ENCODE measurements at places on chromosomes 11 and 22.

DNA sequence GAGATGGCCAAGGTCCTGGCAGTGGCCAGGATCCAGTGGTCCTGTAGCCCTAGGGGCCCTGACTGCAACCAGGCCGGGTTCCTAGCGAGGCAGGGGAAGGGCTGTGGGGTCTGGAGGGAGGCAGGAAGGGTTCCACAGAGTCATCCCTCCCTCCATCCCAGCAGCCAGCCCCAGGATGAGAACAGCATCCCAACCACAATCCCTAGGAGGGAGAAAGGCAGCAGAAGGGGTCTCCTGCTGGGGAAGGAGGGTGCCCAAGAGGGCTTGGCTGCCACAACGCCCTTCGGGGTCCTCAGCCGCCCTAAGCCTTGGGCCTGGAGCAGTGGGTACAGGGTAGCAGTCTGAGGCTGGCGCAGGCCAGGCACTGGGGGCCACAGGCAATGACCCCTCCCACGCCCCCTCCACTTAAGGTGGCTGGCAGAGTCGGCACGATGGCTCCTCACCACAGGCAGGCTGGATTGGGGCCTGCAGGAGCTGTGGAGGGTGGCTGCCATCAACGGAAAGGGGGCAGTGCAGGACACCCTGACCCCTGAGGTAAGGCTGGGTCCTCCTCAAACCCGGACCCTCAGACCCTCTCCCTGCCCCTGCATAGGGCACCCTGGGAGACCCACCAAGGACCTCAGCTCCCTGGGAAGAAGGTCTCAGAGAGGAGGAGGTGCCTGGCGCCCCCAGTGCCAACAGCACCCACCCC lies 7.2 kb downstream of the SLC22A12 start:
- DNase-seq: no peak

DNA sequence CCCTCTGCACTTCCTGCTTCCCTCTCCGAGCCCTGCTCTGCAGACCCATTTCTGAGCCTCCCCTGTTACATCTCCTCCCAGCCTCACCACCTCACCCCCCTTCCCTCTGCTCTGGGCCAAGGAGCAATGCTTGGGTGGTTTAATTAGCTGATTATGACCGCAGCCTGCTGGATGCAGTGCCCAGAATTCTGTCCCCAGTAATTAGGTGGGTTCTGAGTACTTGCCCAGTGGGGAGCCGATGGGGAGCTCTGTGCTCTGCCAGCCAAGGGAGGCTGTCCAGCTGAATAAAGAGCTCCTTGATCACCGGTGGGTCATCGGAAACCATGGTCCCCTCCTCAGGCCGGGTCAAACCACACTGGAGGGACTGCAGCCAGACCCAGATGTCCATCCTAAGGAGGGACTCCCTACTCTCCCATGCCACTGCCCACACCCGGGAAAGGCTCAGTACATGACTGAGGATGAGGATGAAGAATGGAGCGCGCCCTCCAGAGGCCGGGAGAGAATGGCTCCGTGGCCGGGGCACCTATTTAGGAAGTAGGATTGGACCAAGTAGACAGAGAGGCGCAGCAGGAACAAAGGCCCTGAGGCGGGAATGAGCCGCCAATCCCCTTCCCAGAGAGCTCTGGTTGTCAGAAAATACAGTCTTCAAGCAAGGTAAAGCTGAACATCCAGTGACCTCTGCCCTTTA lies 9.1 kb downstream of the ARRB1 start:
- DNase-seq: no peak

DNA sequence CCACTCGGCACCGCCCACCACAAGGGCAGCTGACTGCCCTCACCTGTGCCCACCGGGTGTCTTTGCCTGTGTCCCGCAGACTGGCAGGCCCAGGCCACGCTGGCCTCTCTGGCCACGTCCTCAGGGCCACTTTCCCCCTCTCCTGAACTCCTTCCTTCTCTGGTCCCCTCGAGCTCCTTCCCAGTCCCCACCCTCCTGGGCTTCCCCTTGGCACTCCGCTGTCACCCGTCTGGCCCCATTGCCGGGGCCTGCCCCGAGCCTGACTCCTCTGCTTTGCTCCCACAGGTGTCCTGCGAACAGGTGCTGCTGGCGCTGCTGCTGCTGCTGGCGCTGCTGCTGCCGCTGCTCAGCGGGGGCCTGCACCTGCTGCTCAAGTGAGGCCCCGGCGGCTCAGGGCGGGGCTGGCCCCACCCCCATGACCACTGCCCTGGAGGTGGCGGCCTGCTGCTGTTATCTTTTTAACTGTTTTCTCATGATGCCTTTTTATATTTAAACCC lies 14.2 kb downstream of the MCAT start:
- no peak for DNase-seq

GRCh38 chr11:69665669-69666068 lies 9.5 kb downstream of the LTO1 start:
- DNase-seq: no peak

GRCh38 chr22:23715806-23716375 lies 25.1 kb downstream of the RGL4 start:
- no peak for DNase-seq

DNA sequence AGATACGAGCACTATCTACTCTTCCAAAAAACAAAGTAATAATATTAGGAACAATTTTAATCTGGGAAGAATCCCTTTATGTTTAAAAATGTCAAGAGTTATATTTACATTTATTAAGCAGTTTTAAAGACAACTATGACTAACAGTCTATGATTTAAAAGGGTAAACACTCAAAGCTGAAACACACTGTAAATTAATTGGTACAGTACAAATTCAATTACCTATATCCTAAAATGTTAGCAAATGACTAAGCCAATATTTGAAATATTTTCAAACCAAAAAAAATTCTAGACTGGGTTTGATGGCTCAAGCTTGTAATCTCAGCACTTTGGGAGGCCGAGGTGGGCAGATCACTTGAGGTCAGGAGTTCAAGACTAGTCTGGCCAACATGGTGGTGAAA lies 36.0 kb upstream of the CHRNA10 start:
- no peak for DNase-seq

GRCh38 chr11:123493349-123494063 lies 63.4 kb downstream of the GRAMD1B start:
- DNase-seq: no peak

GRCh38 chr11:69912161-69912910 lies 93.1 kb upstream of the FGF3 start:
- DNase-seq: no peak

DNA sequence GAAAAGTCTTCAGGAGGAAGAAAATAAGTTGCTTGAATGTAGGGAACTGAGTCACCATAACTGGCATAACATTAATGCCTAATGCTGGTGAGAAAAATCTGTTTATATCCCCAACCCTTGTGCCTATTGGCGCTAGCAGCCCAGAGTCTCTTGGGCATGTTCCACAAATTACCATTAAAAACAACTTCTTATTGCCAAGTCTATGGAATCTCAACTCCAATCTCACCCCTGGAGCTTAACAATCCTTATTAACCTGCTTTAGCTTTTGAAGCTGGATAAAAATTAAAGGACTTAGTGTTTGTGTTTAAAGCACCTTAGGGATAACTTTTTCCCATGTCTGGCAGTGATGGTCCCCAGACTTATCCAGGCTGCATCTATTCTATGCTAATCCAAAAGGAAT lies 143.0 kb downstream of the APIP start:
- DNase-seq: no peak

DNA sequence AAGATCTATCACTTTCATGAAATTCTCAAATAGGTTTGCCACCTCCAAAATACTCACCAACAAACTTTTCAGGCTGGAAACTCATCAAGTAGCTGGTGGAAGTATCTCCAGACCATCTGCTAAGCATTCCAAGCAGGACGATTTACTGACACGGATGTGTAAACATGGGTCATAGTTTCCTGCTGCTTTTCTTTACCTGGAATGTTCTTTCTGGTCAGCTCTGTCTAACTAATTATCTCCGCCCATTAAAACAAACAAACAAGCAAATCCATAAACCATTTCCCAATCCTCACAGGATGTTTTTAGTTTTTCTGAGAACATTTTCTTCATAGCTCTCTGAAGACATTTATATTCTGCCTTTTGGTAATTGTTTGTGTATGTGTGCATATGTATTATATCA lies 397.0 kb downstream of the METTL15 start:
- no peak for DNase-seq

DNA sequence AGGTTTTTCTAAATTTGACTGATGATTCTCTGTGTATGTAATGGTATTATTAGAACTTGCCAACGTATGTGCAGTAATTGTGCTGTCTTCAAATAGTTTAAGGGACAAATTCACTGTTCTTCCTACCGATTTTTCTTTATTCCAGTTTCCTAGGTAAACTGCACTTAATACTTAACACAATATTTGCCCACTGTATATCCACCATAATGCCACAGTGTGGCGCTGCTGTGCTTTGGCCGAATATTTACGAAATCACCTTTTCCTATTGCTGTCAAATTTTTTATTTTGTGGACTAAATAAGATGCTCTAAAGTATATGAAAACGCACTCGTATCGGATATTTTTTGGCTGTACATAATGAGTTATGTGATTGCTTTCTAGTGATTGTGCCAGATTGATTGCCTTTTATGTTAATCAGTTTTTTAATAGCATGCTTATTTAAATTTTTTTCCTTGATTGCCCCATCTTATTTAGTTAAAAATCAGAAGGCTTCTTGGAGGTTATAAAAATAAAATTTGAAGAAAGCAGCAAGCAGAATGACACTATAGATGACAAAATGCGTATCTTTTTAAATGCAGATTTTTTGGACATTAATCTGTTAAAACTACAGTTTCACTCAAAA lies 10.5 kb downstream of the AASDHPPT start:
- peak; percentile 32 for DNase-seq

GRCh38 chr22:27774200-27774599 lies 27.4 kb downstream of the MN1 start:
- no peak for DNase-seq

DNA sequence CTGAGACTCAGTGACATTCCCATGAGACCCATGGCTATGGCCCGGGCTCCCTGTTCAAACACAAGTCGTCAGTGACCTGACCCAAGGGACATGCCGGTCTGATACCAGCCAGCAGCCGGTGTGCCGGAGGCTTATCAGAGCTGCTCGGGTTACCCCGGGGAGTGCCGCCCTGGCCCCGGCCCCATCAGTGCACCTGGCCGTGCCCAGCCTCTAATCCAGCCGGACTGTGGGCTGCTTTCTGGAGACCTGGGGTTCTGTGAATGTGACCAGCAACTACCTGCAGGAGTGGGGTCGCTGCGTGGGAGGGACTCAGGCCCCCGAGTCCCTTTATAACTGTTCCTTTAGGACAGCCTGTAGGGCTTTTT lies 52.7 kb downstream of the LINC01488 start:
- no peak for DNase-seq

DNA sequence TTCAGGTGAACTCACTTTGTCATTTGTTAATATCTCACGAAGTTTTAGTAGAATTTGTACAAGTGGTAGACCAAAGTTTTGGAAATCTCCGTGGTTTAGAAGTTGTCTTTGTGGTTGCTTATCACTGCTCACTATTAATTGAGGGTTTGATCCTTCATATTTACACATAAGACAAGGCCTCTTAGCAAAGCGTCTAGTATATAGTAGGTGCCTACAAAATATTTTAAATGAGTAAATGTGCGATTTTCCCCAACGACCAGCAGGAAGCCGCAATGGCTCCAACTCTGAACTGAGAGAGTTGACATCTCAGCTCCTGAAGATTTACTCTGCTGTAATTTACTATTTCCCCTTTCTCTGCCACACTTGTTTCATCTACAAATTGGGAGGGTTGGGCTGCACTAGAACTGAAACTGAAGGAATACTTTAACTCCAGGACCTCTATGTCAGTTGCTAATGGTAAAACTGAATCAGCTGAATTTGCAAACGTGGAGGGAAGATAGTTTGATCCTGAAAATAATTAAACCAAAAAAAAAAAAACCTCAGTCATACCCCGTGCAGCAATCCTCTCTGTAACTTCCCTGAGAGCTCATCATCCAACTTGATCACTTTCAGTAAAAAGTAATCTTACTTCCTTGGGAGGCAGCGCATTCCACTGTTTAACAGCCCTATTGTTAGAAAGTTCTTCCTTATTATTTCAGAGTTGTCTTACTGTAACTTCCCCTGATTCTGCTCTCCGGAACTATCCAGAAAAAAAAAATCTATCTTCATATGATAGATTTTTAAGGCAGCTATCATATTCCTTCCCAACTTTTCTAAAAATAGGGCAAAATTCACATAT lies 1.3 kb upstream of the SBF2 start:
- no peak for DNase-seq

- no peak for DNase-seq
Measured at GRCh38 chr11:90438069-90438468, 215.2 kb upstream of the CHORDC1 start.

- DNase-seq: no peak
Measured at GRCh38 chr11:131808470-131808869, 438.1 kb downstream of the NTM start.

Measured in Panc1 (cell line).